Activated naive CD4-positive, alpha-beta T cell treated with anti-CD3 and anti-CD28 coated beads, Interleukin-2, amount 10 ng/mL, durations not matched to agents 7 days and 5 days (primary cell): ENCODE measurements at places on chromosomes 11 and 22.

- no peak for DNase-seq
Measured at GRCh38 chr11:2741006-2741376, 41.2 kb upstream of the KCNQ1OT1 start.

DNA sequence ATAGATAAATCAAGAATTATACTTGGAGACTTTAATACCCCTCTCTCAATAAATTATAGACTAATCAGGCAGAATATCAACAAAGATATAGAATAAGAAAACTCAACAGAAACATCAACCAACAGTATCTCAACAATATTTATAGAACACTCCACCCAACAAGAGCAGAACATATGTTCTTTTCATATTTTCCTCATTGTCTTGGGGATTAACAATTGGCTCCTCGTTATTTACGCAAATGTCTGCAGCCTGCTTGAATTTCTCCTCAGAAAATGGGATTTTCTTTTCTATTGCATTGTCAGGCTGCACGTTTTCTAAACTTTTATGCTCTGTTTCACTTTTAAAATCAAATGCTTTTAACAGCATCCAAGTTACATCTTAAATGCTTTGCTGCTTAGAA, 37.0 kb upstream of the FBLN1 start:
- DNase-seq = no peak

DNA sequence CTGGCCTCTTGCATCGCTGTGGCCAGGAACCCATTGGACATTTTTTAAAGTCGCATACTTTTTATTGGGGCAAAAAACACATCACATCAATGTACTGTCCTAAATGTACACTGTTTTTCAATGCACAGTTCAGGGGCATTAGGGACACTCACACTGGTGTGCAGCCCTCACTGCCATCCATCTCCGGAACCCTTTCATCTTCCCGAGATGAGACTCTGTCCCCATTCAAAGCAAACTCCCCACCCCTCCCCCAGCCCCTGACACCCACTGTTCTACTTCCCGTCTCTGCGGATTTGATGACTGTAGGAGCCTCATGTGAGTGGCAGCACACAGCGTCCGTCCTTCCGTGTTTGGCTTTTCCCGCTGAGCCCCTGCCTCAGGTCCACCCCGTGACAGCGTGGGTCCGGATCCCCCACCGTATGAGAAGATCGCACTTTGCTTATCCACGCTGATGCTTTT, 41.8 kb upstream of the TH start:
- DNase-seq = peak; percentile 67

DNA sequence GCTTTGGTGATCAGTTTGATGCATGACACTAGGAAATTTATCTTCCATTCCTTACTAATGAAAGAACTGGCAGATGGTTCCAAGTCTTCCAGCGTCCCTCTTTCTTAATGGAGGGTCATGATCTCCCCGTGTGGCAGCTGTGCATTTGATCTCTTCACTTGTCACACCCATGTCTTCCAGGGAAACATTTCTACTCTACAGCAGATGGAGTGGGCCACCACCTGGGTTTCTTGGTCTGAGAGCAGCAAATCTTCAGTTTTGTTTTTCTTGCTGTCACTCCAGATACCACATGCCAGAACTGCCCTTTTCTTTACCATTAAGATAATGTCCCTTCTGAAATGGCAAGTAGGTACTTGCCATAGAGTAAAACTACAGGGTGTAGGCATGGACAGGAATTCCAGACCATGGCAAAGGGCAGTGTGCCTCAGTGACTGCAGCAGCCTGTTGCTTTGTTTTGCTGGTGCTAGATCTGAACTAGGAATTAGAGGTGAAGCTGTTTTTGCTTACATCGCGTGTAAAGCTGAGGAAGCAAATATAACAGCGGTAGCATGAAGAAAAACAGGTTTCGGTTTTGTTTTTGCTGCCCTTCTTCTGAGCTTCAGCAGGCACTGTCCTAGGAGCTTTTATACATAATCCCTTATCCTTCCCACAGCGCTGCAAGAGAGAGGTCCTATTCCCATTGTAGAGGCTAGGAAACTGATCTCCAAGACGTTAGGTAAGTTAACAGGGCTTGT, 20.7 kb upstream of the C11orf96 start:
- DNase-seq = no peak
